ENCODE measurements at places on chromosomes 4 and X.

DNA sequence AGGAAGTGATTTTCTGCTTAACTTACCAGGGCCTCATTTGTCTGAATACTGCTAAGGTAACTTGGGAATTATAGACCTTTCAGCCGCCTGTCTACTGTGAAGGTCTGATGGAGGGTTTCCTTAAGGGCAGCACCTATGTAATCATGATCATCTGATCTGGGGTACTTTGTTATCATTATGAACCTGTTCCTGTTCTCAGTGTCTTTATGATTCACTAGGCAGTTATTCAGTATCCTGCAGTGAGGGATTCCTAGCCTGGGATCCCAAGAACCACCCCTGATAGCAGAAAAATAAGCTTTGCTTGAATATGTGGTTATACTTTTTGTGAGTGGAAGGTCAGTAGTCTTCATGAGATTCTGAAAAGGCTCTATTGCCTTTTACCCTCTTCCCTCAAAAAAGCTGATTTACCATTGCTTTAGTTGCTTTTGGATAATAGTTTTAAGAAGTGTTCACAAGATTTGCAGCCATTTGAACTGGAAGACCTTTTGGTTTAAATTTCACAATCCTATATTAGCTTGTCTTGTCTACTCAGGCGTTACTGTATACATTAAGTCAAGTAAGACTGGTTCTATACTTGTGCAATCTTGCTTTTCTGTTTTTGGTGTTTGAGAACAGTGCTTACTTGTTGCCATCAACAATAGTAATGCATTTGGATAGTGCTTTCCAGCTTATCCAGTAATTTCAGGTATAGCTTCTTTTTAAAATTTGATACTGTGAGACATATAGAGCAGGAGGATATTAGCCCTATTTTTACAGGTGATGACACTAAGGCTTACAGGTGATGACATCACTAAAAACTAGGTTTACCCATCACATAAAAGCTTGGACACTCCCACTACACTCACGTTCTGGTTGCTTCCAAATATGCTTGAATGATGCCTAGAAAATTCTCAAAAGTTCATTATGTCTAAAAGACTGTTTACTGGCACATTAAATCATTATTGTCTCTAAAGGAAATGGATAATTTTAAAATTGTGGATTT lies 60.0 kb downstream of the FHIP1A start:
- DNase-seq = no peak

DNA sequence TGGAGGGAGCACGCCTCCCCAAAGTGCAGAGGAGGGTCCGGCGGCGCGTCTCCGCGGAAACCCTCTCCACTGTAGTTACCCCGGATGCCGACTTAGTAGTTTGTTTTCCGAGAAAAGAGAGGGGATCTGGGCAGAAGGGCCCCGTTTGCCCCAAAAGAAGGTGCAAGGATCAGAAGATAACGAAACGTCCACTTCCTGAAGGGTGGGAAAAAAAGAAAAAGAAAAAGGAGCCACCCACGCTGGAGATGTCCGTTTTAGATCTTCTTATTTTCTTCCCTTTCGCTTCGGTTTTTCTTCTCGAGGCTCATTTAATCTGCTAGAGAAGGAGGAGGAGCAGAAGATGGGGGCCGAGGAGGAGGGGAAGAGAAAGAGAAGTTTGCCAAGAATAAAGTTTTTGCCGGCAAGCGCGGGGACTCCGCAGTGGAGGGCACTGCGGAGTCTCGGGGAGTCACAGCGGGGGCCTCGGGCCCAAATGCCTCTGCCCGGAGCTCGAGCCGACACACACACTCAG lies 517 bp downstream of the LEF1 start:
- peak; percentile 32 for DNase-seq

- peak; percentile 43 for DNase-seq
Measured at GRCh38 chr4:169682372-169683047, 62.1 kb downstream of the CLCN3 start.

DNA sequence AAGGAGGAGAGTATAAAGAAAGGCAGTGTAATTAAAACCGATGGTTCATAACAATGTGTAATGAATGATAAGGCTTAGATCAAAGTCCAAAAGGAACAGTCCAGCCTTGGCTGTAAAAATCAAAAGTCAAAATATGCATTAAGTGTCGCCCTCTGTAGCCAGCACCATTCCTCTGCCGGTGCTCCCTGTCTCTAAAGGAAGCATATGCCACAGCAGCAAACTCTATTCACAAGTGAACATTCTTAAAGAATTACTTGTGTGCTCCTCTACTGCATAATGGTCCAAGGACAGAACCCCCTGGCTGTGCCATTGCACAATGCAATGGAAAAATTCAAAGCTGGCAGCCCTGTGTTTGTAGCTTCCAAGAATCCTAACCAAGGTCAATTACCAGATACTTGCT lies 16.3 kb upstream of the MBNL3 start:
- no peak for DNase-seq

DNA sequence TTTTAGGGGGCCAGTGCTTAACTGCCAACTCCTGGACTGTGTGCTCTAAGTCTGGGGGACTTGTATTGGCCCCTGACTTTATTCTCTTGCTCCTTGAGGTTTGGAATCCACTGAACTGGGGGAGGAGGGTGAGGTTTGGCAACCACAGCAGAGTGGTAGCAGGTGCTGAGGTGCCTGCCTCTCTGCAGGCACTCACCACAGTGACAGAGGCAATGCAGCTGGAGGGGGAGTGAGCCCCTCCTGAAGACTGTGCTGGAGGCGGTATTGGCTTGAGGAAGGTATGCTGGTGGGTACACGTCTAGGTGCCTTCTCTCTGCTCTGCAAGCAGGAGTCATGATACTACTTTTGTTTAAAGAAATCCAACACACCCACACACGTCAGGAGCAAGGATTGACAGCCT lies 24.6 kb downstream of the CFAP299 start:
- no peak for DNase-seq

Measured in cardiac fibroblast (primary cell).